WTC11 (cell line): ENCODE measurements at places on chromosomes 3 and 15.
A peak's percentile ranks its signal among the peaks of the same experiment; 100 is the strongest.

DNA sequence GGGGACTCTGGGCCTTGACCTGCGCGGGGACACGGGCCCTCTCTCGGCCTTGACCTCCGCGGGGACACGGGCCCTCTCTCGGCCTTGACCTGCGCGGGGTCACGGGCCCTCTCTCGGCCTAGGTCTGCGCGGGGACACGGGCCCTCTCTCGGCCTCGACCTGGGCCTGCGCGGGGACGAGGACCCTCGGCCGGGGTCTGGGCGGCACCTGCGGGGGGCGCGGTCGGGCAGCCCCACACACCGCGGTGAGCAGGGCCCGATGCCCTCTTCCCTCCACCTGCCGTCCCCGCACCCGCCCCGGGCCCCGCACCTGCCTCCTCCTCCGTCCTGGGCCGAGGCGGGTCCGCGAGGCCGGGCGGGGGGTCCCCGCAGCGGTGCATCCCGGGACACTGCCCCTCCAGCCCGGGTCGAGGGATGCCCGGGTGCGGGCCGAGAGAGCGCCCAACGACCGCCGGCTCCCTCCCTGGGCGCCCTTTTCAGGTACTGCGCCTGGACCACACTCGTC is 15.6 kb upstream of the CERS3 start:
- DNase-seq, result no peak

GRCh38 chr15:88658972-88659931 is 20.4 kb downstream of the ISG20 start:
- DNase-seq, result no peak

- no peak for DNase-seq
Observed at GRCh38 chr3:99253963-99254355, 352.5 kb upstream of the DCBLD2 start.

GRCh38 chr3:55687526-55687925 is 200.4 kb upstream of the WNT5A start:
- DNase-seq, result no peak

DNA sequence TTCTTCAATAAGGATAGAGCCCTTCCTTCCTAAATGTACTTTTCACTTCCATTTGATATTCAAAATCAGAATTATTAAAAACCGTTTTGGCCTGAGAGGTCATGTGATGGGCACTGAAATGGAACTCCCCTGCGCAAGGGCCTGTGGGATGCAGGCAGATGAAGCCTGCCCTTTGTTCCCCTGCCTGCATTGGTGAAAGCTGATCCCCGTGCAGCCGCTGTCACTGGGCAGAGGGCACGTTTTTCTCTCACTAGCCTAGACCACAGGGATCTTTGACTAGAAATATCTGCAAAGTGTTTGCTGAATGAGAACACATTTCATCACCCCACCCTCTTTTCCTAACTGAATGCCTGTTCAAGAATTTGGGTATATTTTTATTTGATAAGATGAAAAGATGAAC is 74.9 kb downstream of the TIPARP start:
- DNase-seq, result no peak

GRCh38 chr15:47584316-47584715 is 133.0 kb upstream of the SEMA6D start:
- no peak for DNase-seq

GRCh38 chr15:35260941-35261340 is 175.8 kb upstream of the NANOGP8 start:
- DNase-seq, result no peak

DNA sequence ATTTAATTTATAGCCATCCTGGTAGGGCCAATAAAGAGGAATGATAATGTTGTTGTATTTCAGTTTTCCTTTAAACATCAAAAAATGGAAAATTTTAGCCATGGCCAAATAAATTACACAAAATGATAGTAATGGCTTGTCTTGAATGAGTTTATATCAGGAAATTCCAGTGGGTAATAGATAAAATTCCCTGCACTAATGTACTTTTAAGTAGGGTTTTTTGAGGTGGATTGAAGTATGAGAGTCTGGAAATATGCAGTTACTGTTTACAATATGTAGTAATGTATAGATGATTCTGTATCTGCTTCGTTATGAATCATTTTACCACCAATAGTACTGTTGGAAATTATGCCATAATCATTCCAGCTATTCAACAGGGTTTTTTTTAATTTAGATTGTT is 219.4 kb upstream of the ROBO2 start:
- no peak for DNase-seq

DNA sequence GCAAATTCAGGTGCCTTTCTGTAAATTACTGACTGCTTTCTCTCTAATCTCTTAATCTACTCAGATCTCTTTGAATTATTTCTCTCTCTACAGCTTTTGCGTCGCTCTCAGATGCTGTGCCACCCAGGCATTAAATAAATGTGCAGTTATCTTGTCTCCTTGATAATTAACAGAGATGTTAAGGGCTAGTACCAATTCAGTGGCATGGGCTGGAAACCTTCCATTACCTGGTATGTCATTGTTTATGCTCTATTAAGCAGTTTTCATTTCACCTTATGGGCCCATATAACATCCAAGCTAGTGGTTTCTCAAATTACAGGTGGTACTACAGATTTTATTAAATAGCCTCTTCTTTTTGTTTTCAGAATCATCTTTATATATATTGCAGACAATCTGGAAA is 66.0 kb downstream of the PEX5L start:
- no peak for DNase-seq

- no peak for DNase-seq
Observed at GRCh38 chr3:197494366-197495058, 61.3 kb downstream of the BDH1 start.

DNA sequence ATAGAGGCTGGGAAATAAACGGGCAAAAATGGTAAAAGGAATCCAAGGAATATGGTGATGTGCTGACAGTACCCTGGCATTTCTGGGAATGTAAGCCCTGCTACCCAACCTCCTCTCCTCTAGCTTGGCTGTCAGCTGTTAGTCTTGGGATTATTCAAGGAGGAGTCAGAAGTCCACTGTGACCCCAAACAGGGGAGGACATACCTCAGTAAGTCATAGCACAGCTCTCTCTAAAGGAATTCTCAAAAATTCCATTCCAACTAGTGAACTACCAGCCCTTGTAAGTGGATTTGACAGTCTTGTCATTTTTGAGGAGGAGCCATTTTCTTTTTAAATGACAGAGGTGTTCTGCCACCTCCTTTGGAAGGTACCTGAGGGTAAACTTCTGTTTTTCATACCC is 207.5 kb downstream of the PDCD6IP start:
- DNase-seq, result no peak

- DNase-seq, result no peak
Observed at GRCh38 chr15:74573987-74574386, 33.0 kb downstream of the ARID3B start.

- DNase-seq, result no peak
Observed at GRCh38 chr3:102619361-102619760, 184.5 kb downstream of the ZPLD1 start.

- DNase-seq, result no peak
Observed at GRCh38 chr3:186260726-186261125, 101.3 kb downstream of the DGKG start.

GRCh38 chr3:23895181-23895580 is 21.6 kb downstream of the NKIRAS1 start:
- no peak for DNase-seq

- DNase-seq, result peak; percentile 16
Observed at GRCh38 chr3:44468572-44469520, 8.6 kb downstream of the ZNF445 start.

GRCh38 chr3:115834068-115834467 is 210.8 kb downstream of the GAP43 start:
- no peak for DNase-seq

GRCh38 chr3:131454501-131454900 is 48.3 kb downstream of the MRPL3 start:
- DNase-seq, result no peak

GRCh38 chr15:29270169-29270955 is 740 bp upstream of the NSMCE3 start:
- no peak for DNase-seq

DNA sequence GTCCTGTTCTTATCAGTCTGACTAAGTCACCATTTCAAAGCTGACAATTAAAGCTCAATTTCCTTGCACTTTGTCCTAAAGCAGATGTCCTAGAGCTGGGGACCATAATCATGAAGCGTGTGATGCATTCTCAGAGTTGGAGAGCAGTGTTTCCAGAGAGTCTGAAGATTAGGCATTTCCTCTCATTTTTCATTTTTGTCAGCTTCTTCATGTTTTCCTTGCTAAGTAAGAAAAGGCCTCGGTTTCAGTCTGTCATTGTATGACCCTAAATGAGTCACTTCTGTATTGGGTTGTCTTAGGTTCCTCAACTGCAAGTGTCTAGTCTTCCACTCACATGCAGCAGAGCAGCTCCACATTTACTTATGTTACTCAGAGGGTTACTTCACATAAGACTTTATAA is 257.2 kb upstream of the TPRG1 start:
- no peak for DNase-seq

- no peak for DNase-seq
Observed at GRCh38 chr15:79045041-79045440, 45.5 kb downstream of the RASGRF1 start.

- DNase-seq, result no peak
Observed at GRCh38 chr15:62209322-62209721, 44.2 kb upstream of the C2CD4B start.

GRCh38 chr3:87997966-87998365 is 60.8 kb downstream of the CGGBP1 start:
- DNase-seq, result no peak

- no peak for DNase-seq
Observed at GRCh38 chr3:106421909-106422308, 553.1 kb upstream of the CBLB start.

DNA sequence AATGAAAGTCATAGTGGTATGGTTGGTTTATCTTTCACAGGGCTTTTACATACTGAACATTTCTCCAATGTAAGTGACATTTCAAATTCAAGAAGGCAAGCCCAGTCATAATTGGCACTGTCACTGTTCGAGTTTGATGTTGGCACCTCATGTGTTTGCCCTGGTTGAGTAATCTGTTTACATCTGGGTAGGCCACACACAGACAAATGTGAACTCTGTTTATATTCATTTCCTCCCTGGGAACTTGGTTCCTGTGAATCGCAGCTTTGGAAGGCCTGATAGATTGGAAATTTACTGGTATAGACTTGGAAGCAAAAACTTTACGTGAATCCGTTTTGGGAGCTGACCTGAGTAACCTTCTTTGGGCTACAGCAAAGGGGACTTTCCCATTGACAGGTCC is 395.2 kb upstream of the AZI2 start:
- DNase-seq, result no peak

- no peak for DNase-seq
Observed at GRCh38 chr3:47705391-47705790, 76.3 kb downstream of the SMARCC1 start.

GRCh38 chr3:113501597-113501996 is 13.4 kb downstream of the SPICE1 start:
- DNase-seq, result no peak
